ENCODE measurements at places on chromosomes 3 and 15.

- no peak for DNase-seq
Observed at GRCh38 chr15:90789462-90789861, 72.3 kb downstream of the BLM start.

DNA sequence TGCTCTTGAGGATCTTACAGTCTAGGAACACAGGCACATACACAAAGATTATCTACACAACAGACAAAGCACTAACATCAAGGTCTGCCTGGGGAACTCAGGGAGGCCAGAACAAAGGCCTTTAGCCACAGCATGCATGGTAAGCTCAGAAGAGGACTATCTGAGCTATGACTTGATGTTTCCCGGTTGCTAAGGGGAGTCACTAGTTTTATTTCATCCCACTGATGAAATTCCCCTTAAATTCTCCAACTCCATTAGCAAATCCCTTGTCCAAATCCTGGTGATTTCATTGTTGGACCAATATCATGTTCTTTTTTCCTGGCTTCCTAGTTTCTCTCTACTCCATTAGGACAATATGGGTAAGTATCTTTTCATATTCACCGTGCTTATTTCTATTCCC is 23.3 kb downstream of the FBN1 start:
- no peak for DNase-seq

- DNase-seq: no peak
Observed at GRCh38 chr3:194929578-194929960, 243.9 kb downstream of the FAM43A start.

DNA sequence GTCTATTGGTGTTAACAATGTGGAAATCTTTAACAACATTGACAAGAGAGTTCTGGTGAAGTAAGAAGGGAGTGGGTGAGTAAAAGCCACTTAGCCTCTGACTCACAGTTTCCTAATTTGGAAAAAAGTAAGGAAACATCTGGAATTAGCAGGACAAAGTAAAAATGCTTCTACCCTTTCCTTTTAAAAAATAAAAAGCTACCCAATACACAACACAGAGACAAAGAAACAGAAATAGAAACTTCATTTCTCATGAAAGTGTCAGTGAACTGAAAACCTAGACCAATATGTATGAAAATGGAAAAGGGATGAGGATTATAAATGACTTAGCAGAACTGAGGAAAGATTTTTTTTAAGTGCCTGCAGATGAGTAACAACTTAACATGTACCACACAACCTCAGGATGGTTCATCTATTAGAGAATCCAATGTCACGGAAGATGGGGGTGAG is 65.4 kb downstream of the SSR3 start:
- DNase-seq: no peak

DNA sequence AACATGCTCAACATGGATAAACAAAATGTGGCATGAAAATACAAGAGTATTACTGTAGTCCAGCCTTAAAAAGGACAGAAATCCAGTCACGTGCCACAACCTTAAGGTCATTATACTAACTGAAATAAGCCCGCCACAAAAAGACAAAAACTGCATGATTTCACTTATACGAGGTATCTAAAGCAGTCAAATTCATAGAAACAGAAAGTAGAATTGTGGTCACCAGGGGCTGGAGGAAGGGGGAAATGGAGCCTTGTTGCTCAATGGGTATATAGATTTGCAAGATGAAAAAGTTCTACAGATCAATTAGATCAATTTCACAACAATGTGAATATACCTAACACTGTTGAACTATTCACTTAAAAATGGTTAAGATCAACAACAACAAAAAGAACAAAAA is 7.4 kb downstream of the GLB1 start:
- no peak for DNase-seq

Data from NCI-H1694 (cell line).